Astrocyte of the cerebellum (primary cell): ENCODE measurements at places on chromosomes 6 and 20.

DNA sequence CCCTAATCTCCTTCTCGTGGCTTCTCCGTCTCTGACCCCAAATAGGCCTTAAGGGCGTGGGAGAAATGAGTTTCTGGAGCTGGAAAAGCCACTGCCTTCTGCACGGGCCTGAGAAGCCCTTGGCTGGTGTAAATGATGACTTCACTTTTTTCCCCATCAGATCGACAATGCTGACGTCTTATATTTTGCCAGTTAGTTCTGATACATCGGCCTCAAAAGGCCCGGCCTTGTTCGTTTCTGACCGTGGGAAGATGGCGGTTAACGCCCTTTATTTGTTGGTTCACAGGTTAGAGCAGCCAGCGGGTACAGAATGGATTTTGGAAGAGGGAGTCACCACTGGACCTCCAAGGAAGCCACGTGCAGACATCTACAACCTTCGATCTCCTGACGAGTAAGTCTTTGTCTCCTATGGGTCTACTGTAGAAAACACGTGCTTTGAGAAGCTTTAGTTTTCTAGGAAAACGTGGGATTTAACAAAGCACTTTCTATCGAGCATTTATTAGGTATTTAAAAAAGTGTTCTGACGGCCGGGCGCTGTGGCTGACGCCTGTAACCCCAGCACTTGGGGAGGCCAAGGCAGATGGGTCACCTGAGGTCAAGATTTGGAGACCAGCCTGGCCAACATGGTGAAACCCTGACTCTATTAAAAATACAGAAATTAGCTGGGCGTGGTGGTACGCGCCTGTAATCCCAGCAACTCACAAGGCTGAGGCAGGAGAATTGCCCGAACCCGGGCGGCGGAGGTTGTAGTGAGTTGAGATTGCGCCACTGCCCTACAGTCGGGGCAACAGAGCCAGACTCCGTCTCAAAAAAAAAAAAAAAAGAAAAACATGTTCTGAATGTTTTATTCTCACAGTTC, 1.2 kb upstream of the ZNFX1 start:
- DNase-seq = no peak

DNA sequence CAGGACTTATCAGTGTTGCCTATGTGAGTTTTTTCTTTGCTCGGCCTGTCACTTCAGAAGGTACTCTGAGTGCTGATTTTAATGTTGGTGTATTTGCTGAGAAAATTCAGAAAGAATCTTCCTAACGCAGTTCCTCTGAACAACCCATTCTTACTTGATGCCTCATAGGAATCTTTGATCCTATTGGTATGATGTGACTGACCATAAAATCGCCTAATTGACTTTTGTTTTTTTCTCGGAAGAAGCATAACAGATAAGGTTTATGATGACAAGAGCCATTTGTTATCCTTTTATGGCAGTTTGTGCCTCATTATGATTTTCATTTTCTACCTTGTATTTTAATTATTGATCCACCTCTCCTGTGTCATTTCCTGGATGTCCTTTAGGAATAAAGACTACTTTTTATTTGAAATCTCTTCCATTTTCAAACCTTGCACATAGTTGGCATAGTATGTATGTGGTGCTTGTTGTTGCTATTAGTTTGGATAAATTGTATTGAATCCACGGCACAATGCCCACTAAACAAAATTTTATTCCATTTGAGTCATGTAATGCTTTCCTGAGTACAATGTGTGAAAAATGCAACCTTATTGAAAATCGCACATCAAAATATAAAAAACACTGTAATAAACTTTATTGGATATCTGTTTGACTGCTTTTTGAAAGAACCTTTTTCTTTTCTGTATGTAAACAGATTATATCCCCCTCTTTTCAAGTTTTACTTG, 37.3 kb downstream of the LRRC1 start:
- no peak for DNase-seq

- DNase-seq = no peak
Observed at GRCh38 chr6:7685276-7685675, 40.6 kb upstream of the BMP6 start.

- DNase-seq = no peak
Observed at GRCh38 chr6:150755042-150755441, 110.5 kb upstream of the MTHFD1L start.

- peak; percentile 49 for DNase-seq
Observed at GRCh38 chr20:10761786-10762185, 88.0 kb upstream of the JAG1 start.

DNA sequence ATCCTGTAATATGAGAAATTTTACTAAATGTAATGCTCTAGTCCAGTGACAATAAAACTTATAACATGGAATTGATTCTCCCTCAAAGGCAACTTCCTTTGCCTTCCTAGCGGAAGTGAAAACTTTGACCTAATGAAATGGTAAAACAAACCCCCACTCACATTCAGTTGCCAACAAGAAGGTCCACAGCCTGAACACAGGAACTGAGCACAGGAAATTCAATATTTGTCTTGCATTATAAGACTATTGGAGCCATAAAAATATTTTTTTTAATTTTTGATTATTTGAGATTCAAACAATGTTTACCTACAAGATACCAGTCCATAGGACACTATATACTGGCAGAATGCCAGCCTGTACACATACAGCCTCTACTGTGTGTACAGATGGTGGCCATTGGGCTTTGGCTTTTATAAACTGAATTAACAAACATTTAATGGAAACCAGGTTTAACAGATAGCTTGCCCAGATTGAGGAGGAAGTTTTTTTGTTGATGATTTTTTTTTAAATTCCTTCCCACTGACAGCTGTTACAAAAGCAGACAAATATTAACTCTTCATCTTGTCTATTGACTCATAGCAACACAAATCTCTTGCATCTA, 481.5 kb upstream of the JAG1 start:
- DNase-seq = no peak

- DNase-seq = no peak
Observed at GRCh38 chr6:79070206-79070825, 7.7 kb downstream of the PHIP start.

- no peak for DNase-seq
Observed at GRCh38 chr6:25934735-25935313, 4.3 kb upstream of the SLC17A2 start.

DNA sequence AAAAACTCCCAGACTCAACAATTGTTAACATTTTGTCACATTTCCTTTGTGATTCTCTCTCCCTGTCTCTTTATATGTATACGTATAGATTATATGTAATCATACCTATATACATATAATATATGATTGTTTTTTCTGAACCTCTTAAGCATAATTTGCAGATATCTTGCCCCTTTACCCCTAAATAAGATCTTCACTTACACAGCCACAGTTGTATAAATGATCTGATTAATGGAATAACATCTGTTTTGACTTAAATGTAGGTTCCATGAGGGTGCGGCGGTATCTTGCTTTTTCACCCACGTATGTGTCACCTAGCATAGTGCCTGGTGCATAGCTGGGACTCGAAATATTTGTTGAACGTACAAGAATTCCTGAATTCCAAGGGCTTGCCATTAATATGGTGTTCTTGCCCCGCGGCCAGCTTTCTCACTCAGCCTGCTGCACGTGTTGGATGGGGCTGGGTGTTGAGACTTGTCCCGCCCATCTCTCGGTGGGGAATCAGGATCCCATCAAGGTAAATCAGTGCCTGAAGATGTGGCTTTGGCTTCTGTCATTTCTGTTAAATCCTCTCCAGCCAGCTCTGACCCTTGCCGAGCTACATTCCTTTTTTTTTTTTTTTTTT, 10.4 kb upstream of the MANBAL start:
- DNase-seq = no peak

GRCh38 chr20:18847226-18847755, 33.7 kb downstream of the SCP2D1 start:
- no peak for DNase-seq

- no peak for DNase-seq
Observed at GRCh38 chr20:19161336-19161735, 51.1 kb upstream of the SLC24A3 start.

DNA sequence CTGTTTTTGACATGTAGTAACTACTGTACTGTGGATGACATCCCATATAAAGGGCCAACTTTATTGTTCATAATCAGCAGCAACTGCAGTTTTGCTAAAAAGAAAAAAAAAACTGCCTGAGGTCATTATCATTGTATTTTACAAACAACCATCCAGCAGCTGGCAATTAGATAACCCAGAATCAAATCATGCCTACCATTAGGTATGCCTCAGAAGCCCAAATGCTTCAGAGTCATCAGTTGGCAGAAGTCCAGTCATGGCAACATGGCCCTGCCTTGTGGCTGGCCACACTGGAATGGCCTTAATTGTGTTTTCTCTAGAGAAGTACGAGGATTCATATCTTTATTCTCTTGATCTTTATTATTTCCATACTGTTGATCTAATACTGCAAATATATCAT, 462.4 kb upstream of the NRSN1 start:
- DNase-seq = no peak

DNA sequence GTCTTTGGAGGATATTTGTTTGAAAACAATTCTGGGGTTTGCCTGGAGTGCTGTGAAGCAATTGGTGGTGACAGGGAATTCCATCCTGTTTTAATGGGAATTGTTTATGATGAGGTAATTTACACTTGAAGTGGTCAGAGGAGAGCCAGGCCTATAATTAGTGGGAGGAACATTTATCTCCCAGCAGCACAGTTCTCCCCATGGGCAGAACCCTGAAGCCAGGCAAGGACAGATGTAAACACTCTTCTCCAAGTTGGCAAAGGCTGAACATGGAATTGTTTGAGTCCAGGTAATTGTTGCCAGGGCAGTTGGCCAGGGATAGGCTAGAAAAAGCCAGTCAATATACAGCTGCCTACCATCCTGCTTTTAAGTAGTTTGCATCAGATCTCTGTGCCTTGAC, 789.7 kb downstream of the FRK start:
- no peak for DNase-seq

GRCh38 chr20:891706-892080, 24.4 kb downstream of the ANGPT4 start:
- peak; percentile 52 for DNase-seq

DNA sequence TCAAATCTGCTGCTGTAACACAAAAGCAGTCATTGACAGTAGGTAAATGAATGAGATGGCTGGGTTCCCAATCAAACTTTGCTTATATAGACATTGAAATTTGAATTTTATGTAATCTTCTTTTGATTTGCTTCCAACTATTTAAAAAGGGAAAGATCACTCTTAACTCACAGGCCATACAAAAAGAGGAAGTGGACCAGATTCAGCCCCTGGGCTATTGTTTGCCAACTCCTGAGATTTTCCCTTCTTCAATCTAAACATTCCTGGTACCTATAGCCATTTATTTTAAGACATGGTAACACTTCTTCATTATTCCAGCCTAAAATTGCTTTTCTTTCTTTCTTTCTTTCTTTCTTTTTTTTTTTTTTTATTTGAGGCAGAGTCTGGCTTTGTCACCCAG, 260.6 kb downstream of the TFAP2A start:
- no peak for DNase-seq

GRCh38 chr6:6758915-6759654, 170.6 kb downstream of the LY86 start:
- DNase-seq = peak; percentile 46

- DNase-seq = peak; percentile 31
Observed at GRCh38 chr6:113540466-113540865, 316.7 kb upstream of the MARCKS start.

DNA sequence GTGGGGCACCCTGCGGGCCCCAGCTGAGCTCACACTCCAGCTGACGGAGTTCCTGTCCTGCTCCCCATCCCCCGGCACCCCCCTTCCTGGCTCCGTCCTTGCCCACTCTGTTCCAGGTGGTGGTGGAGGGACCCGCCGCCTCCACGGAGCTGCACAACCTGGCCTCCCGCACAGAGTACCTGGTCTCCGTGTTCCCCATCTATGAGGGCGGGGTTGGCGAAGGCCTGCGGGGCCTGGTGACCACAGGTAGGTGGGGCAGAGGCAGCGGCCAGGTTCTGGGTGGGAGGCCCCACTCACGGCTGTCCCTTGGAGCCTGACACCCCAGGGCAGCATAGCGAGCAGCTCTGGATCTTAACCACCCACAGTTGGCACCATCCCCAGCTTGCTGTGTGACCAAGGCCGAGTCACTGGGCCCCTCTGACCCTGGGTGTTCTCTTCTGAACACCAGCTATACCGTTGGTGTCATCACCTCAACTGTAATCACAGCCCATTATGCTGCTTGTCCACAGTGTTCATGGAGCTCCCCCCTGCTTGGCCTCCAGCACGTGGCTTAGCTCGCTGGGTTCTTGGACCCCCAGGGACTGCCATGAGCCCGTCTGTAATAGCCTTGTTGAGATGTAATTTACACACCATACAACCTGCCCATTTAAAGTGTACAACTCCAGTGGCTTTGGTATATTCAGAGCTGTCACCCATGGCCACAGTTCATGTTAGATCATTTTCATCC, 17.4 kb downstream of the COL20A1 start:
- no peak for DNase-seq

DNA sequence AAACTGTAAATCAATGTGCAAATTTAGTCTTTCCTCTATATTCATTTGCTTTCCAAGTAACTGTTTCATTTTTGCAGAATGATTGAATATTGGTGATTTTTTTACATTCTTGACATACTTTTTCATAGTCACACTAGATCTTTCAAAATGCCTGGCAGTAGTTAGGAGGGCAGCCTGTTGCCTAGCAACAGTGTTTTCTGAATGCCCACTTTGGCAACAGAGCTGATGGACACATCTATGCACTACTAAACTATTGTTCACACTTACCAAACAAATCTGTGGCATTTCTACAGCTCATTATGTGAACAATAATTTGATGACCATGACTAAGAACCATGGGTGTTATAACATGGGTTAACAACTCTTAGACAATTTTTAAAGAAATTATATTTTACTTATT, 438.0 kb upstream of the IMPG1 start:
- DNase-seq = no peak

GRCh38 chr6:104201557-104201956, 658.2 kb downstream of the HACE1 start:
- DNase-seq = no peak

- DNase-seq = no peak
Observed at GRCh38 chr20:2162125-2162822, 60.6 kb downstream of the STK35 start.

DNA sequence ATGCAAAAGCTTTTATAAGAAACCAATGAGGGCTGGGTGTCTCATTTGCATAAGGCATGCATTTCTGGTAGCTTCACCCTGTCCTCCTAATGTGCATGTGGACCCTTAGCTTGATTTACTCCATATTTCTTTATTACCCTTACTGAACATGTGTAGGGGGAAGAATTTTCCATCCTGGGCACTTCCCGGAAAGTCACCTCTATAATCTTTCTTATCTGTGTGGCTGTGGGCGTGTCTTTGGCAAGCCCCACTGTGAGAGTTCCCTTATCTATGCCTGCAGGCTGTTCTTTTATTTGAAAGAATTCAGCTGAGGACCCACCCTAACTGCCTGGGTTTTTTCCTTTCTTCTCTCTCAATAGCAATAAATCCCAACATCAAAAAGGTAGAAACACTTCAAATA, 627.8 kb downstream of the DOK5 start:
- no peak for DNase-seq

GRCh38 chr6:34189806-34190503, 44.1 kb upstream of the GRM4 start:
- no peak for DNase-seq
